NCI-H1105 treated with DMSO at 0.1 percent for 48 hours (cell line): ENCODE measurements at places on chromosomes 7 and 10.

GRCh38 chr7:17094963-17095574, 203.4 kb upstream of the AHR start:
- DNase-seq, result peak; percentile 82

- DNase-seq, result no peak
These were observed 28.3 kb downstream of the POLR3A start for GRCh38 chr10:78000956-78001472.

DNA sequence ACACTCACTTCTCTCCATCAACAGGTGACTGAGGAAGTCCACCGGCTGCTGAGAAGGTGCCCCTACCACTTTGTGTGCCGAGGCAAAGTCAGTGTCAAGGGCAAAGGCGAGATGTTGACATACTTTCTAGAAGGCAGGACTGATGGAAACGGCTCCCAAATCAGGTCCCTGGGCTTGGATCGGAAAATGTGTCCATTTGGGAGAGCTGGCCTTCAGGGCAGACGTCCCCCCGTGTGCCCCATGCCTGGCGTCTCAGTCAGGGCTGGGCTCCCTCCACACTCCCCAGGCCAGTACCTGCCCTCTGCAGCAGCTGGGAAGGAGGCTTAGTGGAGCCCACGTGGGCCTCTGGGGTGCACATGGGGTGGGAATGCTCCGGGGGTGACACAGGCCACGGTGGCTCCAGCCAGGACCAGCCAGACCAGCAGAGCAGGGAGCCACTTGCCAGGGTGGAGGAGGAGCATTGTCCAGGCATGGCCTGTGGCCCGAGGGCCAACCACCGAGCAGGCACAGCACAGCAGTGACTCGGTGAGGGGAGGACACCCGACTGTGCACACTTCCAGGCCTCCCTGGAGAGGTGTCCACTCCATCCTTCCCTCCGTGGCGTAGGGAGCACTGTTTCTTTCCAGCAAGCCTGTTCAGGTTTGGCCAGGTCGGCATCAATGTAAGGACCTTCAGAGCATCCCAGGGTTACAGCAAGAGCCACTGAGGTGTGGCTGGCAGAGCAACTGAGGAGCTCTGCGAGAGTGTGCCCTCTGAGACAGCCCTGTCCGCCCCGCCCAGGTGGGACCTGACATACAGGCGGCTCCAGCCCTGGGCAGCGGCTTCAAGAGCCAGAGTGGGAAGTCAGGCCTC, 139.7 kb downstream of the ADCY1 start:
- DNase-seq, result no peak

DNA sequence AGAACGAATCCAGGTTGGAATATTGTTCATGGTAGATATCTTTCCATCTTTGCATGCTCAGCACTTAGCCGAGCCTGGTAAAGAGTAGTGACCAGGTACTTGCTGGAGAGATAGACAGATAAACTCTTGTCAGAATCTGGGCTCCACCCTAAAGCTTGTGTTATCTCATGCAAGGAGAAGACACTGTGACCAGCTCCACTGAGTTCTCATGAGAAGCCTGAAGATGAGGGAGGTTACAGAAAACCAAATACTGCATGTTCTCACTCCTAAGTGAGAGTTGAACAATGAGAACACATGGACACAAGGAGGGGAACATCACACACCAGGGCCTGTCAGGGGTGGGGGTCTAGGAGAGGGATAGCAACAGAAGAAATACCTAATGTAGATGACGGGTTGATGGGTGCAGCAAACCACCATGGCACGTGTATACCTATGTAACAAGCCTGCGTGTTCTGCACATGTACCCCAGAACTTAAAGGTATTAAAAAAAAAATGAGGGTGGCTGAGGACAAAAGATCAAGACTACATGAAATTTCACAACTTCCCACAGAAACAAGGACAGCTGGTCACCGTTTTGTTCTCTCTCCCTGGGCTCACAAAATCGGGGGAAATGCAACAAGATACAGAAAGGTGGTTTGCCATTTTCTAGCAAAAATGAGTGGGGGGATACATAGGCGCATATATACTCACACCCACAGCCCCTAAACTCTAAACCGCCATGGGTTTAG, 17.4 kb downstream of the DLG5 start:
- DNase-seq, result no peak

- no peak for DNase-seq
These were observed 14.9 kb upstream of the TES start for GRCh38 chr7:116195451-116195850.
